Urinary bladder (tissue), 4 donors: ENCODE measurements at places on chromosomes 7 and 10. TPM values are rescaled to one million over a fixed set of nuclear protein-coding genes. Genes with fewer than 3 reads are reported as not detected.

RPEL1 gene
- total RNA-seq = not detected

LRRTM3 gene
- total RNA-seq = 0.85 TPM

ORC5 gene
- 47.6 TPM for total RNA-seq

ASAH2 gene
- total RNA-seq = 1.1 TPM

GIMAP2 gene
- total RNA-seq = 18.8 TPM

ST8SIA6 gene
- total RNA-seq = 3.7 TPM

GOT1 gene
- total RNA-seq = 11.6 TPM

TEX36 gene
- not detected for total RNA-seq

LEP gene
- not detected for total RNA-seq

AASS gene
- 60.7 TPM for total RNA-seq

GPR37 gene
- total RNA-seq = 5.4 TPM

PARD3 gene
- total RNA-seq = 89.1 TPM

PAX4 gene
- total RNA-seq = not detected

C10orf105 gene
- 0.26 TPM for total RNA-seq

VWC2 gene
- 0.11 TPM for total RNA-seq

ECHDC3 gene
- total RNA-seq = 1.5 TPM

CFAP69 gene
- 19.1 TPM for total RNA-seq

HOXA10 gene
- 23.2 TPM for total RNA-seq

CALY gene
- 0.79 TPM for total RNA-seq

OR13A1 gene
- 0.85 TPM for total RNA-seq

CALCR gene
- total RNA-seq = 0.26 TPM

ANKRD61 gene
- not detected for total RNA-seq

RBP3 gene
- not detected for total RNA-seq

OR6V1 gene
- not detected for total RNA-seq

HMX3 gene
- not detected for total RNA-seq

PIP gene
- total RNA-seq = not detected

TUBB8 gene
- not detected for total RNA-seq

CH25H gene
- total RNA-seq = 1.1 TPM

TMEM60 gene
- 23.2 TPM for total RNA-seq

ADAM8 gene
- 3.0 TPM for total RNA-seq

CALHM3 gene
- total RNA-seq = not detected

HECW1 gene
- total RNA-seq = 0.16 TPM

ACTR3C gene
- 6.5 TPM for total RNA-seq

BAMBI gene
- total RNA-seq = 33.7 TPM

HBP1 gene
- 146 TPM for total RNA-seq

PDK4 gene
- total RNA-seq = 16.4 TPM

MOSPD3 gene
- 5.3 TPM for total RNA-seq

CDH23 gene
- 9.9 TPM for total RNA-seq

TMEM139 gene
- total RNA-seq = 2.1 TPM

APBB1IP gene
- total RNA-seq = 4.1 TPM

TLX1 gene
- total RNA-seq = not detected

ARHGEF5 gene
- 3.6 TPM for total RNA-seq

PHKG1 gene
- total RNA-seq = 3.6 TPM

ADAP1 gene
- total RNA-seq = 11.7 TPM

FOXI2 gene
- not detected for total RNA-seq

NME8 gene
- not detected for total RNA-seq

C10orf53 gene
- total RNA-seq = not detected

WDFY4 gene
- 4.9 TPM for total RNA-seq

GPRIN2 gene
- total RNA-seq = 1.2 TPM
